A549 treated with RU486 at 1 μM for 4 hours (cell line): ENCODE measurements at places on chromosomes 6 and 20. TPM values are rescaled to one million over a fixed set of nuclear protein-coding genes. Genes with fewer than 3 reads are reported as not detected.

POM121L2 gene
- not detected in 5 replicates for total RNA-seq

ECT2L gene
- not detected in 5 replicates for total RNA-seq

TAAR2 gene
- total RNA-seq: not detected in 5 replicates

KCNQ2 gene
- total RNA-seq: 0.49 to 1.3 TPM (median 0.60 TPM) in 5 replicates

FAXC gene
- 5.1 to 7.1 TPM (median 6.7 TPM) in 5 replicates for total RNA-seq

ZSCAN23 gene
- not detected in 5 replicates for total RNA-seq

OR2J3 gene
- total RNA-seq: not detected in 5 replicates

IMPG1 gene
- not detected in 5 replicates for total RNA-seq

OR10C1 gene
- total RNA-seq: not detected in 5 replicates

OSTM1 gene
- 10.0 to 28.7 TPM (median 21.3 TPM) in 5 replicates for total RNA-seq

SLA2 gene
- total RNA-seq: not detected in 5 replicates

RGL2 gene
- 11.0 to 13.8 TPM (median 13.4 TPM) in 5 replicates for total RNA-seq

MROH8 gene
- total RNA-seq: 0.81 to 2.2 TPM (median 1.0 TPM) in 5 replicates

GSTA2 gene
- total RNA-seq: not detected in 5 replicates

R3HDML gene
- total RNA-seq: 0.14 to 0.40 TPM (median 0.32 TPM) in 5 replicates

IL17A gene
- not detected in 5 replicates for total RNA-seq

PSMB8 gene
- total RNA-seq: 18.8 to 25.1 TPM (median 19.3 TPM) in 5 replicates

FARS2 gene
- 9.3 to 12.0 TPM (median 10.5 TPM) in 5 replicates for total RNA-seq

TOX2 gene
- total RNA-seq: 8.9 to 10.2 TPM (median 9.4 TPM) in 5 replicates

MEI4 gene
- not detected in 5 replicates for total RNA-seq
